Smooth muscle cell of trachea (primary cell): ENCODE measurements at places on chromosomes 2 and 18. TPM values are rescaled to one million over a fixed set of nuclear protein-coding genes. Genes with fewer than 3 reads are reported as not detected.

The RAX gene
- total RNA-seq = not detected in 2 replicates

The FBXO36 gene
- 2.5 and 4.9 TPM in 2 replicates for total RNA-seq

The NAB1 gene
- 33.7 and 48.8 TPM in 2 replicates for total RNA-seq

The SH3RF3 gene
- total RNA-seq = 4.7 and 8.4 TPM in 2 replicates

The TRIB2 gene
- total RNA-seq = 16.6 and 18.4 TPM in 2 replicates

The CD302 gene
- total RNA-seq = 9.8 and 10.0 TPM in 2 replicates

The CDK15 gene
- total RNA-seq = 6.7 and 16.0 TPM in 2 replicates

The CPO gene
- total RNA-seq = 0.17 TPM in 1 of 2 replicates, not detected in the other

The TBR1 gene
- under 0.01 TPM in 1 of 2 replicates, not detected in the other for total RNA-seq

The IL37 gene
- total RNA-seq = not detected in 2 replicates

The TWSG1 gene
- 260 and 298 TPM in 2 replicates for total RNA-seq

The ZNF521 gene
- total RNA-seq = 42.6 and 45.5 TPM in 2 replicates

The PPP1R1C gene
- total RNA-seq = 0.33 and 2.2 TPM in 2 replicates

The G6PC2 gene
- not detected in 2 replicates for total RNA-seq

The PDE11A gene
- not detected in 2 replicates for total RNA-seq

The MYL12A gene
- total RNA-seq = 476 and 615 TPM in 2 replicates

The RGPD6 gene
- 22.7 and 27.6 TPM in 2 replicates for total RNA-seq

The PLCD4 gene
- 9.1 and 11.8 TPM in 2 replicates for total RNA-seq
